B cell (primary cell): ENCODE measurements at places on chromosomes 11 and 22. TPM values are rescaled to one million over a fixed set of nuclear protein-coding genes. Genes with fewer than 3 reads are reported as not detected.

Gene SMC1B
- 0.07 TPM in 1 of 2 replicates, not detected in the other for total RNA-seq

Gene APOA5
- total RNA-seq: not detected in 2 replicates

Gene LUZP2
- not detected in 2 replicates for total RNA-seq

Gene C11orf16
- total RNA-seq: not detected in 2 replicates

GRCh38 chr11:118998822-118999221 lies 884 bp downstream of the CENATAC start:
- no peak for DNase-seq

DNA sequence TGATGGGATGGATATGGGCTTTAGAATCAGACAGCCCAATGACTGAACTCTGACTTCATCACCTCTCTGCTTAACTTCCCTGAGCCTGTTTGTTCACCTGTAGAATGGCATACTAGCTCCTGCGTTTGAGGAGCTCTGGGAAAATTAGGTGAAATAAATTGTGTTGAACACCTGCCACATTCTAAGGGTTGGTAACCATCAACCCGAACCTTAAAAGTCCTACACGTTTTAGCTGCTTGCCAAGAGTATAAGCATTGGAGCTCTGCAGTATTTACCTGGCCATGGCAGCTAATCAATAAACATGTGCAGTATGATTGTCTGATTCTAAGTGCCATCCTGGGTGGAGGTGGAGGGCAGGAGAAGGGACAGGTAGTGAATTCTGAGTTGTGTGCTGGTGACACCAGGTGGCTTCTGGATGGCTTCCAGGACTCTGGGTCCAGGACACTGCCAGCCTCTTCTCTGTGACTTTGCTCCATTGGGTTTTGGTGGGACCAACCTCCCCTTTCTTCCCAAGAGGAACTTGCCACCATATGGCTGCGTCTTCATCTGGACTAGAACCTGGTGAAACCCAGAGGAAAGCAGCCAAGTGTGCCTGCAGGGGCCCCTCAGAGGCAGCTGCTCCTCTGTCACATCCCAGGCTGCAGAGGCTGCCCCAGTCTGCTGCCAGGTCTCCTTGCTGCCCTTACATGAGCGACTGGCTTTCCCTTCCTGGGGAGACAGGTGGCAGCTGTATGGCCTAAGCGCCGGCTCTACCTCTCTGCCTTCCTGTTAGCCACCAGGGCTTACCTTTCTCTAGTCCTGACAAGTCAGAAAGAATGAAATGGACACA lies 85.6 kb downstream of the CACNG2 start:
- DNase-seq: no peak

DNA sequence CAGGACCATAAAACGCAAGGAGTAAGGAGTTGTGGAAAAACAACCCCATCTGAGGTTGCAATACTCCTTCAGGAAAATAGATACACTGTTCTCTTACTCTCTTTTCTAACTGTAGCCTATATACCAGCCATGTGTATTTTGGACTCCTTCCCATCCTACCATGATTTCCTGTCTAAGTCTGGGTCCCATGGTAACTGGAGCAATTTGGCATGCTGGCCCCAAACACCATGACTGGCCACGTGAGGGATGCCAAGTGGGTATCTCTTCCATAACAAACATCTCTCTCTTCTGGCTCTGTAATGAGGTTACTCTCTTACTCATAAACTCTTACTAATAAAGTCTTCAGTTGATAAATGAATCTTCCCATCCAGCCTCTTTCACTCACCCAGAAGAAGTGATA lies 26.5 kb downstream of the ABTB2 start:
- no peak for DNase-seq
